ENCODE measurements at places on chromosomes 7 and 10.

- no peak for DNase-seq
Measured at GRCh38 chr10:86111902-86112545, 254.6 kb downstream of the GRID1 start.

GRCh38 chr7:836429-836828, 4.2 kb downstream of the SUN1 start:
- DNase-seq = no peak

- DNase-seq = peak; percentile 63
Measured at GRCh38 chr10:61452655-61453641, at the start of gene TMEM26. TMEM26 (minus strand) TSS chr10:61453381; CDS start chr10:61453081, 300 bp downstream.

DNA sequence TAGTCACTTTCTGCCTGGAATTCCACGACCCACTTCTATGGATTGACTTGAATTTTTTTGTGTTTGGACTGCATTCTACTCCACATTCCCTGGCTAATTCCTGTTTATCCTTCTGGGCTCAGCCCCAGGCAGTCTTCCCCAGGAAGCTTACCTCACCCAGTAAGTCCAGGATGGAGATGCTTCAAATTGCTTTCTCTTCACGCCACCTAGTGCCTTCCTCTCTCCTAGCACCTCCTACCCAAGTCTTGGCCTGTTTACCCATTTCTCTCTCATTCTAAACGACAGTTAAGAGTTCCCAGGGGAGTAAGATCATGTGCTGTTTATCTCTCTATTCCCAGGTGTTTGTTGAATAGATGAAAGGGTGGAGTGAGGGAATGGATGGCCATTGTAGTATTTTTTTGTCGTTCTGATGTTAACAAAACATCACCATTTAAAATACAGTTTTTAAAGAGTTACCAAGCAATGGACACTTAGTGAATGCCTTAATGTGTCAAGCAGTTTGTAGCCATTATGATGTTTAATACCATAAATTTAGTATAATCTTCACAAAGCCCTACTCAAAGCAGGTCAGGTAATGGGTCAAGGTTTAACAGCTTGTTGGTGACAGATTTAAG, 45.5 kb upstream of the TARP start:
- no peak for DNase-seq

All from psoas muscle (tissue), 8 donors.